ENCODE measurements at places on chromosomes 2 and 18.

- DNase-seq = no peak
Observed at GRCh38 chr2:48383036-48383435, 146.9 kb upstream of the STON1 start.

GRCh38 chr2:161250864-161251436 lies 57.3 kb upstream of the PSMD14 start:
- DNase-seq = no peak

DNA sequence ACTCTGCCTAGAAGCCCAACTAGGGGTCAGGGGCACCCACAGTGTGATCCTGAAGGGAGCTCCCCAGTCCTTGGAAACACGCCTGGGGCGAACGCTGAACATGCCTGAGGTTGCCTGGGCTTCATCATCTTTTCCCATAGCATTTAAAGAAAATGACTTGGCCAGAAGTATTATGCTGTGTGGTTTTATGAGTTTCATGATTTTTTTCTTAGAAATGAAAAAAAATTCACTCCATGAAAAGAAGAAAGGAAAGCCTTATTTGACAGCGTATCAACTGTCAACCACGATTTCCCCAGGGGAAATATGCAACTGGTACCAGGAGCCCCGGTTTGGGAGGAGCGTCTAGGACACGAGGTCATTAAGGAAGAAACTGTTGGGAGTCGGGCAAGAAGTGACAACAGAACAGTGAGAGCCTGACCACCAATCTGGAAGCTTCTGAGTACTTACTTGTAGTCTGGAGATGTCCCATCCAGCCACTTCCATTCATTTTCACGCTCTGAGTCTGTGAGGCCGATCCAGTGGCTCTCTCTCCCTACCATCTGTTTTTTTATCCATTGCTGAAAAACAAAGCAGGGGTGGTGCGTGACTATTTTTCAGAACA lies 63.5 kb upstream of the THOC1 start:
- DNase-seq = no peak

DNA sequence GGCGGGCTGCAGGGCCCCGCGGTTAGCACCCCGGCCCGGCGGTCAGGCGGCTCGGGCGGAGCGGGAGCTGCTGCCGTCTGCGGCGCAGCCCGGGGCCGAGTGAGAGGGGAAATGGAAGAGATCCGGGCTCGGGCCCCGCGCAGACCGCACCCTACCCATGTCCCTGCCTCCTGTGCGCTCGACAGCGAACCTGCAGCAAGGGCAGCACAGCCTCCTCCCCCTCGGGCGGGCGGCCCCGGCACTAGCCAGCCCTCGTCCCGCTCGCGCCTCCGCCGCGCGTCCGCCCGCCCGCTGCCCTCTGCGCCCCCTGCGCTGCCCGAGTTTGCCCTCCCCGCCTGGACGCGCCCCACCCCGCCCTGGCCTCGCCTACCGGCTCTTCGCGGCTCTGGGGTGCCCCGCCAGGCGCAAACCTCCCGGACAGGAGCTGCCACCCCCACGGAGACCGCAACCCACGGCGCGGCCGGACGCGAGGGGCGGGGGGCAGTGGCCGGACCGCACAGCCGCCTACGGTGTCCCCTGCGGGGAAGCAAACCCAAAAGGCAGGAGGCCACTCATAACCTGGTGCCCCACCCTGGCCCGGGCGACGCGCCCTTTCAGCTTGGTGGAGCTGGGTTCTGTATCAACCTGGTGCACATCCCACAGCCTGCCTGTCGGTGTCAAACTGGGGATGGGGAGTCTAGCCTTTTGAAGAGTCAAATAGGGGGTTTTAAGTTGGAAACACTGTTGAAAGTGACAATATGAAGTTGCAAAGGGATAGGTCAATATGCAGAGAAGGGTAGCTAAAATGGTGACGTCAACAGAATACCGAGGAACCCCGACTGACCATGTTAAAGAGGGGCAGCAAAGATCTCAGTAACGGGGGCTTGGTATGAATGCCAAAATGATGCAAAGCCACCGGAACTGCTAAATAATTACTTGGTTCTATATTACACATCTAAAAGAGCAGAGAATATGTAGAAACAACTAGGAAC lies at the start of gene IHH:
Gene IHH, minus strand, starts transcription at position 101 of the 971 bp plus-strand sequence. CDS start 454 bp downstream, outside the sequence.
- DNase-seq = no peak

DNA sequence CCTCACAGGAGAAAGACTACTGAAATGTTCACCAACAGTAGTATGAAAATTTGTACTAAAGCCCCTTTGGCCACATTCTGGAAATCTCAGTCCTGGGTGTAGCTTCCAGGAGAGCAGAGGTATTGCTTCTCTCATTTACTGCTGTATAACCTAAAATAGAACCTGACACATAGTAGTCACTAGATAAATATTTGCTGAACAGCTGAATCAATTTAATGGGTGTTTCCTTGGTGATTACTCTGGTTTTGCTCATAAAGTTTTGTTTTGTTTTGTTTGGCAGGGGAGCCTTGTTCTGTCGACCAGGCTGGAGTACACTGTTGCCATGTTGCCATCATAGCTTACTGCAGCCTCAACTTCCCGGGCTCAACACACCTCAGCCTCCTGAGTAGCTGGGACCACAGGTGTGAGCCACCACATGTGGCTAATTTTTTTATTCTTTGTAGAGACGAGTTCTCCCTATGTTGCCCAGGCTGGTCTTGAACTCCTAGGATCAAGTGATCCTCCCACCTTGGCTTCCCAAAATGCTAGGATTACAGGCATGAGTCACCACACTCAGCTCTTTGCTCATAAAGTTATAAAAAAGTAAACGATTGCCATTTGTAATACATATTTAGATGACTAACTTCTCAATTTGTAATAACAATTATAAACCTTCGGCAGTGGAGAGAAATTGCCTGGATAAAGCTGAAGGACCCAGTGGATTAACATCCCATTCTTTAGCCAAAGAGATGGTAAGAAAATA lies 11.5 kb upstream of the PARD3B start:
- no peak for DNase-seq

GRCh38 chr2:162221064-162221463 lies 22.2 kb downstream of the FAP start:
- no peak for DNase-seq

- DNase-seq = no peak
Observed at GRCh38 chr2:54613386-54613785, 110.1 kb upstream of the EML6 start.

- DNase-seq = no peak
Observed at GRCh38 chr2:118430510-118431164, 342.4 kb downstream of the INSIG2 start.

GRCh38 chr18:9552191-9552590 lies 62.2 kb downstream of the PPP4R1 start:
- DNase-seq = no peak

GRCh38 chr2:120661551-120661950 lies 74.1 kb upstream of the GLI2 start:
- DNase-seq = no peak

DNA sequence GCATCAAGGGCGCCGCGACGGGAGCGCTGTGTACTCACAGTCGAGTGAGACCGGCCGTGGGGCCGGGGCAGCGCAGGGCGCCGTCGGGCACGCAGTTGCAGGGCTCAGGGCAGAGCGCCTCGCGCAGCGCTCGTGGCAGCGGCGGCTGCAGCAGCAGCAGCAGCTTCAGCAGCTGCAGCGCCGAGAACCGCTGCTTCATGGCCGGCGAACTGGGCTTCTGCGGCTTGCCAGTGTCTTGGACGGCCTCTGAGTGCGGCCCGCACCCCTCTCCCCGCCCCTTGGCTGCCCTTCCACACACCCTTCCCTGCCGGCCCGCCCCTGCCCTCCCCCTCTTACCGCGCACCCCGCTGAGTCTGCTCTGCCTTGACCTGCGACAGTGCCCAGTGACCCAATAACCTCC lies at the start of gene LHCGR:
Gene LHCGR, minus strand, starts transcription at position 252 of the 400 bp plus-strand sequence. Its CDS starts 53 bp downstream, at position 199.
- DNase-seq = no peak

- no peak for DNase-seq
Observed at GRCh38 chr2:226611944-226612318, 187.7 kb downstream of the IRS1 start.

DNA sequence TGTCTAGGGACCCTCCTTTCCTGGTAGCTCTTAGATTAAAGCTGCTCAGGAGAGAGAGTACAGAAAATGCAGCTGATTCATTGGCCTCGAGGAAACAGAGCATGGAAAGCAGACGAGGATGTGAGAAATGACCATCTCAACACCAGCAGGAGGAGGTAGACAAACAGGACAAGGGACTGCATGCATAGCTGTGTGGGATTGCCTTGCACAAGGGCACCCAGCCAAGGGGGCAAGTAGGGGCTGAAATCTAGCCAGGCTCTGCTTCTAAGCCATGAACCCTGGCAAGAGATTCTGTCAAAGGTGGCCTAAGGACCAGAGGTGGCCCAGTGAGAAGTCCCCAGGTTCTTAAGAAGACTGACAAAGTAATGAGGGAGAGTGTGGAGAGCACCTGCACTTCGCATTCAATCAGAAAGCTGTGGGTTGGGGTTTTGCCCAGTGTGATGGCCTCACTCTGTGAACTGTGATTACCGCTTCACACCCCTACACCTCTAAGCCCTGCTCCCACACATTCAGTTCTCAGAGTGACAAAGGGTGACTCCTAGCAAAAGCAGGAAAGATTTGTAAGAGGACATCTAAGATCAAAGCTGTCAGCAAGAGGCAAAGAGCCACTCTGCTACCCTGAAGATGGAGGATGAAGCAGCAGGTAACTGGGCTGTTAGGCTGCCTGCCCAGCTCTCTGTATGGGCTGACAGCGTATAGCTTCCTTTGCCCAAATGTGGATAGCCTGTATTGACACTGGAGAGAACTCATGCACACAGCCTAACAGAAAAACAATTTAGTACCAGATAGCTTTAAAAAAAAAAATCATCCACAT lies 151.3 kb upstream of the PELI1 start:
- no peak for DNase-seq

GRCh38 chr2:173874003-173874893 lies 90.9 kb downstream of the SP3 start:
- DNase-seq = no peak

DNA sequence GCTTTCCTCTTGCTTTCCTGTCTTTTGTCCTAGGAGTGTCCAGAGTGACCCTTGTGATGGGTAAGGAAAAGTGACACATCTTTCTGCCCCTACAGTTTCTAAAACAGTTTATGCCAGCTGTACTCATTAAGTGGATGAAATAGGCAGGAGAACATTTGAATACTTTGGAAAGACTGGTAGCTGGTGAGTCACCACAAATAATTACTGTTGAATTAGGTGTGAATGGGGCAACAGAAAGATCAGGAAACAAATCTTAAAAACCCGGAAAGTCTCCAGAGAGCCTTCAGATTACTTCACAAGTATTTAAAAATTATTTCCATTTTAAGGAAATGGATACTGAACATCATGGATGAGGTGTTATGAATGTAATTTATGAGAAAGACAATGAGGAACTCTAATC lies 278.5 kb downstream of the CLIP4 start:
- no peak for DNase-seq

DNA sequence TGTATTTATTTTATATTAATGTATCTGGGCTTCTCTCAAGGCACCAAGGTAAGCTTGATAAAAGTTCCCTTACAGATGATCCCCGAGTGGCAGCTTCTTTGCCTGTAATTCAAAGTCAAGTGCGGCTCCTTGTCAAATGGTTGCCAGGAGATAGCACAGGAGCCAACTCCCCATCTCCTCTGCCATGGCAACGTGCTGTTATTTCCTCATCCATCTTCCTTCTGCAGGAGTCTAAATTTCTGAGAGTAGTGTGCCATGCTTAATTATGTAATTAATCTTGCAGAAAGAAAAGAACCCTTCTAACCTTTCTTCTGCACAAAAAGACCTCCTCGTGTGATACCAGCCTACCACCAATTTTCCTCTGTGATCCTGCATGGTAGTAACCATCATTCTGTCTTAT lies 46.2 kb upstream of the ACMSD start:
- DNase-seq = no peak

- DNase-seq = no peak
Observed at GRCh38 chr2:15038366-15039364, 406.1 kb downstream of the LRATD1 start.

- DNase-seq = no peak
Observed at GRCh38 chr18:53799134-53799533, 425.3 kb downstream of the MBD2 start.

DNA sequence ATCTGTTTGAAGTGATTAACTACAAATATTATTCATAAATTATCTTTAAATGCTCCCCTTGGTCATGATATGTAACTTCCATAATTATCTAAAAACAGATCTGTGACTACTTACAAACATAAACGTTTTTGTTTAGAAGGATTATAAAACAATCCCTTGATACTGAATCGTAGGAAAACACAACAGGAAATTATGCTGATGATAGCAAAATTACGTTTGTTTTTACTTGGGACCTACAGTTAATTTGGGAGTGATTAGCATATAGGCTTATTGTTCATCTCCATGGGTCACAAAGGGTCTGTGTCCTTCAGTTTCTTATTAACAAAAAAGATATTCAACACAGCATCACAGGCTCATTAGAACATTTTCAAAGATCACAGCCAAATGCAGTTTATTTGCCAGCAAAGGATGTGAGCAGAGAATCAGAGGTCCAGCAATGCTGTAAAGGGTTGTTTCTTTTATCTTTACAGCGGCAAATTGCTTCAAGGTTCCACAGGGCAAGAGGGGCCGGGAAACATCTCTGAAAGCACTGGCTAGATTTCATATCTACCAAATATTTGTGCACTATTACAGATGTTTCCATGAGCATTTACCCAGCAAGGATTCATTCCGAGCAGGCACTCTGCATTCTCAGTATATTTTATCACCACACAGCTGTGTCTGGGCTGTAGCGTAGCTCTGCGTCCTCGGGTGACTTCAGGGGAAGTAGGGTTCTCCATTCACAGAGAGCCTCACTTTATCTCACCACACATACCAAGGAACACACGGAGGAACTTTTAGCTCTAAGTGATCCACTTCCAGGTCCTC lies 4.1 kb downstream of the CCDC195 start:
- no peak for DNase-seq

DNA sequence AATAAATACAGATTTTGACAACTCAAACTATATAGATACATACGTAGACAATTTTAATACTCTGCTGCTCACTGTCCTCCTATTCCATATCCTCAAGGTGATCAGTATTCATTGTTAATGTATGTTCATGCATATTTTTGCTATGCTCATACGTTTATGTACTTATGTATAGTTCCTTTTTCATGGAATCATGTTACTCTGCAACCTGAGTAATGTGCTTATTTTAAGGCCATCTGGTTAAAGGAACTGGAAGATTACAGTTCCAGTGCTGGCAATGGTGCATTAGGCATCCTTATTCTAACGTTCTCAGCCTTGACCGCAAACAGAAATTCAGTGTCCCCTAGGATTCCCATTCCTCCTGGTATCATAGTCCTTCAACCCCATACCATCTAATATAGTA lies 385.0 kb upstream of the TNP1 start:
- DNase-seq = no peak

DNA sequence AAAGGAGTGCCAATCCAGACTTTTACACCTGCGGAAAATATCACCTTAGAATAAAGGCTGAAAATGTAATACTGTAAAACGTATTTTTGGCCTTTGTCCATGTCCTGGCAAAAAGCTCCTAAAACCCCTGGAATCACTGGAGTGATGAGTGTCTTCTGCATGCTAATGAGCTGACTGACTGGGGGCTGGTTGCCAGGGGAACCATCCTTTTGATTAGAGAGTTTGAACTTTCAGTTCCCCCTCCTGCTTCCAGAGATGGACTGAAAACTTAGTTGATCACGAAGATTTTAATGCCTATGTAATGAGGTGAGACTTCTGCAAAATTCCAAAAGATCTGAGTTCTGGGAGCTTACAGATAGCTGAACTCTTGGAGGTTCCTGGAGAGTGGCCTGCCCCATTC lies 20.5 kb downstream of the PUM2 start:
- DNase-seq = no peak
